Nucleus accumbens (tissue), 56 donors: ENCODE measurements at places on chromosomes 12 and 14.

- DNase-seq: no peak
Observed at GRCh38 chr12:2017546-2018337, 13.5 kb upstream of the DCP1B start.

- no peak for DNase-seq
Observed at GRCh38 chr14:24119691-24120090, 4.9 kb upstream of the NRL start.

GRCh38 chr12:132218915-132219314, 74.7 kb downstream of the NOC4L start:
- no peak for DNase-seq

- no peak for DNase-seq
Observed at GRCh38 chr14:60653701-60654161, 4.5 kb upstream of the SIX1 start.

GRCh38 chr14:55414551-55414950, 2.9 kb upstream of the ATG14 start:
- no peak for DNase-seq

- DNase-seq: no peak
Observed at GRCh38 chr12:57110104-57111030, 795 bp downstream of the STAT6 start.

DNA sequence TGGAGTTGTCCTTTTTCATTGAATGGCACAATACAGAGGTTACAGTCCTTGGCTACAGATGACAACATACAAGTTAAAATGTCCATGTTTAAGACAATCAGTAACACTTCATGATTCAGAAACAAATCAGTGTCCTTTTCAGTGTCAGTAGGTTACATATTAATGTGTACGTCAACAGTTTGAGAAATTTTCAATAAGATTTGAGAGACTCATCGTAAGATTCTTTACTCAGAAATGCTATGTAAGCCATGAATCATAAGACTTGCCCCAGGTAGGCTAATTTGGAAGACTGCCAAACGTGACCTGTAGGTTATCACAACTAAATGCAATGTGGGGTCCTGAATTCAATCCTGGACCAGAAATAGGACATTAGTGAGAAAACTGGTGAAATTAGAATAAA, 3.5 kb downstream of the RDH12 start:
- no peak for DNase-seq

- DNase-seq: no peak
Observed at GRCh38 chr12:5273709-5274108, 158.2 kb upstream of the NTF3 start.
